ENCODE measurements at places on chromosomes 16 and 17.
A peak's percentile ranks its signal among the peaks of the same experiment; 100 is the strongest.

- DNase-seq, result peak; percentile 36
Measured at GRCh38 chr17:16975744-16976625, 4.1 kb upstream of the TNFRSF13B start.

- DNase-seq, result no peak
Measured at GRCh38 chr17:33444731-33445130, 151.6 kb upstream of the ASIC2 start.

DNA sequence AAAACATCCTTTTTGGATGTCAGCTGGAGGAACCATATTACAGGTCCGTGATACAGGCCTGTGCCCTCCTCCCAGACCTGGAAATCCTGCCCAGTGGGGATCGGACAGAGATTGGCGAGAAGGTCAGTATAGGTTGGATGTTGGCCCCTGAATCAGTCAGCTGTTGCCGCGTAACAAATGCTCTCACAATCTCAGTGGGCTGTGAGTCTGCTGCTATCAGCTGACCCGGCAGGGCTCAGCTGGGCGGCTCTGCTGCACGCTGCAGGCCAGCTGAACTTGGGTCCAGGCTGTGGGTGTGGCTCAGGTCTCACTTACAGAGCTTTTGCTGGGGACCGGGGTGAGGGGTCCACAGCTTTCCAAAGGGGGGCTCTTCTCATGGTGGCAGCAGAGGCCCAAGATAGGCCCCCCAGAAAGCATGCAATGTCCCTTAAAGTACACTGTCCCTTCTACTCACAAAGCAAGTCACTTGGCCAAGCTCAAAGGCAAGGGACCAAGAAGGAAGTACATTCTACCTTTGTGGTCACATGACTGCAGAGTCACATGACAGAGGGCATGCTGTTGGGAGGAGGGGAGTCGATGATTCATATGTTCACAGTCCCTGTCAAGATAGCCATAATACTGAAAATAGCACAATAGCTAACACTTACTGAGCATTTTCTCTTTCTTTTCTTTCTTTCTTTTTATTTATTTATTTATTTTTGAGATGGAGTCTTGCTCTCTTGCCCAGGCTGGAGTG, 134.2 kb downstream of the ABCC1 start:
- DNase-seq, result peak; percentile 61

DNA sequence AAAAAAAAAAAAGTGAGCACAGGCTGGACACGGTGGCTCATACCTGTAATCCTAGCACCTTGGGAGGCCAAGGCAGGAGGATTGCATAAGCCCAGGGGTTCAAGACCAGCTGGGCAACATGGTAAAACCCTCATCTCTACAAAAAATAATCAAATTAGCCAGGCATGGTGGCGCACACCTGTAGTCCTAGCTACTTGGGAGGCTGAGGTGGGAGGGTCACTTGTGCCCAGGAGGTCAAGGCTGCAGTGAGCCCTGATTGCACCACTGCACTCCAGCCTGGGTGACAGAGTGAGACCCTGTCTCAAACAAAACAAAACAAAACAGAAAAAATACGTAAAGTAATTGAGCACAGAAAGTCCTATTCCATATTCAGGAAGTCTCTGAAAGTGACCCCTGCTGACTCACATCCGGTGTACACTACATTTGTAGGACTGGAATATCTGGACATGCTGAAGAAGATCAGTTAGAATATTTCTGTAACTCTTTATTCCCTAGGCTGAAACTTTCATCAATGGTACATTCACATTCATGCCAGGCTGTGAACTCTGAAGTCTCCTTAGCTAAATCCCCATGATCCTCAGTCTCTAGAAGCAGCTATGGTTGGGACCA, 66.0 kb upstream of the HAS3 start:
- no peak for DNase-seq

DNA sequence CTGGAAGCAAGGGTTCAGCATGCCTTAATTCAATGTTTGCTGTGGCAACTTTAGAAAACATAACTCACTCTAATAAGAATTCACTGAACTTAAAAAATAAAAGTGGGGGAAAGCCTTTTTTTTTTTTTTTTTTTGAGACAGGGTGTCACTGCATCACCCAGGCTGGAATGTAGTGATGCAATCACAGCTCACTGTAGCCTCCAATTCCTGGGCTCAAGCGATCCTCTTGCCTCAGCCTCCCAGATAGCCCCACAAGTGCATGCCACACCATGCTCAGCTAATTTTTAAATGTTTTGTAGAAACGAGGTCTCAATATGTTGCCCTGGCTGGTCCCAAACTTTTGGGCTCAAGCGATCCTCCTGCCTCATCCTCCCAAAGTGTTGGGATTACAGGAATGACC, 243.9 kb downstream of the PARN start:
- DNase-seq, result no peak

GRCh38 chr17:8420041-8420934, 15.4 kb upstream of the NDEL1 start:
- no peak for DNase-seq

DNA sequence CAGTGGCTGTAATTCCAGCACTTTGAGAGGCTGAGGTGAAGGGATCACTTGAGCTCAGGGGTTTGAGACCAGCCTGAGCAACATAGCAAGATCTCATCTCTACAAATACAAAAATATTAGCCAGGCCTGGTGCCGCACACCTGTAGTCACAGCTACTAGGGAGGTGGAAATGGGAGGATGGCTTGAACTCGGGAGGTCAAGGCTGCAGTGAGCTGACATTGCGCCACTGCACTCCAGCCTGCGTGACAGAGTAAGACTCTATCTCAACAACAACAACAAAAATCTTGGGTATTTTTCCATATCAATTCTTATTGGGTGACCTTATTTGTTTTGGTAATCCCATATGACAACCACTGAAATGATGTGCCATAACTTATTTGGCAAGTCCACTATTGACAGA, 52.6 kb downstream of the SCNN1G start:
- DNase-seq, result no peak

DNA sequence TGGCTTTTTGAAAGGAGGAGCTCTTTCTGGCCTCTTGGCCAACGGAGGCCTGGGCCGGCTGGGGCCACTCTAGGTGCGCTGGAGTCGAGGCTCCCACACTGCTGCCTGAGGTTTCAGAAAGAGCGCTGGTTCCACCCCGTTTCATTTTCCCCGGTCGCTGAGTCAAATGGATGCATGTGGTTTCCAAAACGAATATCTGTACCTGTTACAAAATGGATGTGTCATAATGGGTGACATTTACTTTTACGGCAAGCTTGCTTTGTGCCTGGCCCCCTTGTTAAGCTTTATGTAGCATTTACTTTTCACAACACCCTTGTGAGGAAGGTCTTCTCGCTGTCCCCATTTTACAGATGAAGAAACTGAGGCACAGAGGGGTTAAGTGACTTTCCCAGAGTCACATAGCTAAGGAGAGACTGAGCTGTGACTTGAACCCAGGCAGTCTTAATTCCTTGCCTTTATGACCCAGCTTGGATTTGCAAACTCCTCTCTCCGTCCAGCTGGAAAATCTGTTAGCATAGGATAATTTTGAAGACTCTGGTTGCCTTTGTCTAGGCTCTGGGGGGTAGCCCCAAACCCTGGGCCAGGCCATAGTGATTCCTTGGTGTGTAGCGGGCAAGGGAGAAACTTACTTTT, 10.6 kb downstream of the KSR1 start:
- DNase-seq, result peak; percentile 96

- DNase-seq, result no peak
Measured at GRCh38 chr16:89194340-89195311, 5.7 kb downstream of the SLC22A31 start.

- DNase-seq, result no peak
Measured at GRCh38 chr17:40101367-40102210, 1.2 kb upstream of the NR1D1 start.

DNA sequence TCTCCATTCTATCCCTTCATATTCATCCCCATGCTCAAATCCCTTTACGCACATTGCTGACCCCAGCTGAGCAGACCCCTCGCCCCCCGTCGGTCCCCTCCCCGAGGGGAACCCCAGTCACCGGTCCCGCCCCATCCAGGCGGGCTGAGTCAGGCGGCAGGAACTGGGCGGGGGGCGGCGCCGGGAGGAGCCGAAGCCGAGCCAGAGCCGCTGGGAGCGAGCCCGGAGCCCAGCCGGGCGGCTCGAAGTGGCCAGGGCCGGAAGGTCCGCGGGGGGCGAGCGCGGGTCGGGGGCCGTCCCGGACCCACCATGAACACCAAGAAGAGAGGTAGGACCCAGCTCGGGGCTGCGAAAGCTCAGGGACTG, 8.6 kb downstream of the RIPOR1 start:
- DNase-seq, result peak; percentile 36

DNA sequence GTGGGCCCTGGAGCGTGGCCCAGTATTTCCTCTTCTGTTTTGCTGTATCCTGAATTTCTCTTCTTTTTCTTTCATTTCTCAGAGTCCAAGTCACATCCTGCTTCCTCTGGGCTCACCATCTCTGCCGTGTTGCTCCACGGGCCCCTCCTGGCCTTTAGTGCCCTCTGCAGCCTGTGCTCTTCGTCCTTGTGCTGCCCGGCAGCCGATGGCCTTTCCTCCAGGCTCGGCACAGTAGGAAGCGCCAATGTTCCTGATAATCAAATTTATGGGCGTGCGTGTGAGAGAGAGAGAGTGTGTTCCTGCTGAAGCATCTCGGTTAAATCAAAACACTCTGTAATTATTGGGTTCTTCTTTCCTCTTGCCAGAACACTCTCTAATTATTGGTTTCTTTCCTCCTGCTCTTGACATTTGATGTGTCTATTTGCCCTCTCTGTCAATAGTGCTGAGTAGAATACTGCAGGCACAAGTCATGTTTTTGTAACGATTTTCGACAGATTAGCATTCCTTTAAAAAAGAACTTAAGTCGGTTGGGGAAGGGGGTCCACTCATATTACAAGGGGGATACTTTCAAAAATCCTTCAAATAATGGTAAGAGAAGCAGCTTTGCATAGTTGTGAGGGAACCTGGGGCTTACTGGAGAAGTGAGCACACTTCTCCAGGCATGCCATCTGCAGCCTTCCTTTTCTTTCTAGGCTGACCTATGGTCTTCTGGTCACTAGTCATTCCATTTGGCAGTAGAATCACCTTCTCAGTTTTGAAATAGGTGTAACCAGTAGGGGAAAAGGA, 126.6 kb downstream of the RPTOR start:
- DNase-seq, result no peak

DNA sequence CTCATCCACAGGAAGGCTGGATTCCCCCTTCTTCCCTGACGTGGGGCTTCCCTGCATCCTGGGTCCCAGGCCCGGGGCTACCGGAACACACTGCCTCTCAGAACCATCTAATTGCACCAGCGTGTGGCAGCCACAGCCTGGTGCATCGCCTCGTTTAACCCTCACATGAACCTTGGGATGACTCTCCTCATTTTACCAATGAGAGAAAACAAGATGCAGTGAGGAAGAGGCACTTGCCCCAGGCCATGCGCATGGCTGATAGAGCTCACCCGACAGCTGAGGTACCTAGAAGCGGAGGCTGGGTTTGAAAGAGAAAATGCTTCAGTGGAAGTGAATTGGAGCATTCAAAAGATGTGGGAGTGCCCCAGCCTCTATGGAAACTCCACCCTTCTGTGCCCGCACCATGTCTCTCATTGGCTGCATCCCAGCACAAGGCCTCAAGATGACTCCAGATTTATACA, 162.3 kb downstream of the KATNIP start:
- no peak for DNase-seq

DNA sequence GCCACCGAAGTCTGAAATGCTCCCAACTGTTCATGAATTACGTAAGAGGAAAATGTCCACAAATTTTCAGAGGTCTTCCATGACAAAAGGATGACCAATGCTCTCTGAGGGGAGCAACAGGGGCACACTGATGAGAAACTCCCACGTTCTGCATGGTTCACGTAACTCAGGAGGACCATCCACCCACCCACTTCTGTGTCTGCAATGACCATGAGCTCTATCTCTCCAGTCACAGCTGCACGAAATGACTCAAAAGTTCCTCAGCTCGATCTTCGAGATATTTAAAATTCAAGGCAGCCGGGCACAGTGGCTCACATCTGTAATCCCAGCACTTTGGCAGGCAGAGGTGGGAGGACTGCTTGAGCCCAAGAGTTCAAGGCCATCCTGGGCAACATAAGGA, 15.8 kb downstream of the WDR45B start:
- no peak for DNase-seq

DNA sequence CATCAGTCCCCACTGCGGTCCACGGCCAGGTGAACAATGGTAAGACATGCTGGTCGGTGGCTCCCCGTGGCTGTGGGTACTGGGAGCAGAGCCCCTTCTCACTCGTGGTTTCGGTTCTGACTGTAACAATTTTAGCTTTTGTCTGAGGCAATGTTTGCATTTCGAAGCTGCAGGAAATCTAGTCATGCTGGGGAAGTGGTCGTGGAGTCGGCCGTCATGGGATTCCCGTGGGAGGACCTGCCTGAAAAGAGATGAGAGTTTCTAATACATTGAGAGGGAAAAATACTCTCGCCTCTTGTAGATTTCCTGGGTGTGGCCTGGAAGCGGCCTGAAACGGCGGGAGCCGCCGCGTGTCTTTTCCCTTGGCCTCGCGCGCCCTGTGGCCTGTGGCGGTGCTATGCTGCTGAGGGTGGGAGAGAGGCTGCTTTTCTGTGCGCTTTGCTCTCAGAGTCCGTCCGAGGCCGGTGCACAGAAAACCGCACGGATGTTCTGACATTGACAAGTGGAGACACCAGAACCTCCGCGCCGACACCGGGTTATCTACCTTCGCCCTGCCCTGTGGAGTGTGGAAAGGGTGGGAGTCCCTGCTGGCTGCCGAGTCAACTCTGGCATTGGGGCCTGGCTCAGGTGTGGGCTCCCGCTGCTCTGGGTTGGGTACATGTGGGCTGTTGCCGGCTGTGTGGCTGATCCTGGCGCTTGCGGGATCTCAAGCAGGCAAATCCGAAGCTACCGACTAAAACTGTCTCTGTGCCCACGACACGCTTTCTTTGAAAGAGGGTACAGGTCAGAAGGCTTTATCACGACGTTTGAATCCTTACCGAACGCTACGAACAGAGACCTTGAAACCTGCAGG, 60.8 kb downstream of the WDR45B start:
- DNase-seq, result peak; percentile 19

DNA sequence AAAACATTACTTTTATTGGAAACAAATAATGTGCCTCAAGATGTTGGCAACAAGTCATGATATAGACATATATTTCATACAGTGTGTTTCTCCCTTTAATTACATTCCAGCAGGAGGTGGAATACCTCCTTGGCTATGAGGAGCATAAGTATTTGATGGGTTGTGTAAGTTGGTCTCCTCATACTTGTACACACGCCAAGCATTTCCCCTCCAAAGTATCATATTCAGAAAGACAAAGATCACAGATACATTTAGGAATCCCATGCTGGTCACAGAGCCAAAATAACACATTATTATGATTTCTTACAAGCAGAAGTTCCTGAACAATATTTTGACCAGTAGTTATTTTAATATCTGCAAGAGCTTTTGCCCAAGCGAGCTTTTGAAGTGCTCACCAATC, 57.8 kb downstream of the WSB1 start:
- no peak for DNase-seq

- peak; percentile 39 for DNase-seq
Measured at GRCh38 chr17:78979780-78980623, at the start of gene LGALS3BP. Gene LGALS3BP (minus strand): TSS chr17:78979923. CDS start chr17:78977191, 2,732 bp downstream.

GRCh38 chr16:12268606-12269005, 292.1 kb downstream of the SNX29 start:
- DNase-seq, result no peak

DNA sequence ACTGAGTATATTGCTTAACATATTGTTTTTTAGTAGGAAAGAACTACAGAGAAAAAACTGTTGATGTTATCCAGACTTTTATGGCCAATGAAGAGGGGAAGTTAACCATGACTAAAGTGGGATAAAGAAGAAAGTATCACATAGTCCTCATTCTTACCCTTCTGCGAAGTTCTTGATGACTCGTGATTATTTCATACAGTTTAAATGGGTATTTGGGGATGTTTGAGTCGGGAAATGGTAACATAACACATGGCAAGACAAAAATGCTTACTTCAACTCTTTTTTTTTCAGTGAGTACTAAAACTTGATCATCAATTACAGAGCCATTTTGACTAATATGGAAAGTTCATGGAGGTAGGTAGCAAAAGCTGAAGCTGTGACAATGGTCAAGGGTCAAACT, 4.9 kb downstream of the POLG2 start:
- DNase-seq, result no peak
